ENCODE measurements at places on chromosomes 16 and 17. TPM values are rescaled to one million over a fixed set of nuclear protein-coding genes. Genes with fewer than 3 reads are reported as not detected.
A peak's percentile ranks its signal among the peaks of the same experiment; 100 is the strongest.

DNA sequence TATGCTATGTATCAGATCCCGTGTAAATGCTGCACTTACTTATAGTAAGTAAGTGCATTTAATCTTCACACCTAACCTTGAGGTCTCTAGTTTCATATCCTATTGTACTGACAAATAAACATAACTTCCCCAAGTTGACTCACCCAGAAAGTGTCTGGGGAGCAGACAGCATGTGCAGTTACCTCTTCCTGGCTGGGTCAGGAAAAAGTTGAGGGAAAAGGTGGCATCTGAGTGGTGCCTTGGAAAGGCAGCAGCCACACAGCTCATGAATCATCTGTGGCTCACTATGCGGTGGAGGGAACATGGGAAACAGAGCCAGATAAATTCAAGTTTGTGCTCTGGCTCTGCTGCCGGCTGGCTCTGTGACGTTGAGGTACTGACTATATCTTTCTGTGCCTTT, 382.0 kb upstream of the DYNLRB2 start:
- DNase-seq, result peak; percentile 88

Gene CCDC144A
- total RNA-seq, result 0.12 TPM

DNA sequence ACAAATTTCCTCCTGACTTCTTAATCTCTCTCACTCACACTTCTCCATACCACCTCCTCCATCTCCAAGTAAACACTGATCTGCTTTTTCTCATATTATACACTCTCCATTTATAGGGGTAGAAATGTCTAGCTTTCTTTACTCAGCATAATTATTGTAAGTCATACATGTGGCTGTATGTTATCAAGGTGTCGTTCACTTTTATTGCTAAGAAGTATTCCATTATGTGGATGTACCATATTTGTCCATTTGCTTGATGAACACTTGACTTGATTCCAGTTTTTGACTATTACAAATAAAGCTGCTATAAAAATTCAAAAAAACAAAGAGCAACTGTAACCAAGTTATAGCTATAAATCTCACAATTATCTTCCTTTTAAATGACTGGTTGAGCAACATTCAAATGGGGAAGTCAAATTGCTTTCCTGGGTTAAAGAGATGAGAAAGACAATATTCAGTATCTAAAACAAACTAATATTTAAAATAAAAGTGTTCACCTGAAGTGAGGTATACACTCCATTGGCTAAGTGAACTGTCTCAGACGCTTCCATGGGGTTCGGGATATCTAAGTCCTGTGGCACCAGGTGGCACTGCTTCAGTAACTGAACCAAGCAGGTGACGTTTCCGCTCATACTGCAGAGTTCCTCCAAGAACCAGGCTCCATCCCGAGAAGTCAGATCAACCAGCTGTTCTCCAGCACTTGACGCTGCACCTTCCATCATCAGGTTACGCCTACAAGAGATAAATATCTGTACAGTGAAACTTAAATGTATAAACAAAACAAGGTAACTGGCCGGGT, 32.6 kb upstream of the ARL6IP1 start:
- no peak for DNase-seq

GRCh38 chr17:16298140-16298662, 55.1 kb downstream of the CENPV start:
- DNase-seq, result no peak

- DNase-seq, result no peak
Measured at GRCh38 chr16:86227041-86227440, 283.3 kb upstream of the FOXF1 start.

DNA sequence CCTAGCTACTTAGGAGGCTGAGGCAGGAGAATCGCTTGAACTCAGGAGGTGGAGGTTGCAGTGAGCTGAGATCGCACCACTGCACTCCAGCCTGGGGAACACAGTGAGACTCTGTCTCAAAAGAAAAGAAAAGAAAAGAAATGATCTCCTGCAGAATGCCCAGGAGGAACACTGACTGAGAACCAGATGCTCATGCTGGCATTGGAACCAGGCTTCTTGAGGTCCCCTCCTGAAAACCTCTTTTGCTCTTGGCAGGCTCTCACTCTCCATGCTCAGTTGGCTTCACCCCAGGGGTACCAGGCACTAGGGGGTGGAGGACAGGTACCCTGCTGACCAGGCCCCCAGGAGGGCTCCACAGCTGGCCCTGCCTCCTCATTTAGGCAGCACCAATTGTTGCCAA, 8.5 kb upstream of the TNFRSF17 start:
- DNase-seq, result peak; percentile 19

Gene CACNG5
- not detected for total RNA-seq

GRCh38 chr16:27368358-27368722, 33.6 kb upstream of the IL21R start:
- DNase-seq, result no peak

Gene NEUROD2
- total RNA-seq, result not detected

All from RPMI7951 (cell line).